T-helper 22 cell (primary cell): ENCODE measurements at places on chromosomes 12 and 14.

GRCh38 chr12:111792155-111792855, 25.6 kb downstream of the ALDH2 start:
- DNase-seq = no peak

GRCh38 chr14:100636559-100636958, 49.3 kb upstream of the BEGAIN start:
- DNase-seq = no peak

DNA sequence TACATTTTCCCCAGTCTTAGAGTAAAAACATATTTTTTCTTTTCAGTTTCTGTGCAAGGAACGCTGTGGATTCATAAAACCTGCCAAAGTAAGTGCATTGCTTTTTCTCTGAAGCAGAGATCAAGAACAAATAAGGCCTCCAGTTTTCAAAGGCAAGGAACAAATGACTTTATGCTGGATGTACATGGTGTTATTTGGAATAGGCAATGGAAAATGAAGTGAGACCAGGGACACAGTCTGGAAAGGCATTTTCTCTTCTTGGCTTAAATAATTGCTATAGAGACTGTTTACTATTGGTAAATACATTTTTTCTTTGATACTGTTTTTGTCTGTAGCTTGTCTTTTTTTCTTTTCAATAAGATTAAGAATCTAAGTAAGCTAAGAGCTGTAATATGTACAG, 725.9 kb upstream of the MDGA2 start:
- no peak for DNase-seq

GRCh38 chr12:119082496-119082895, 96.2 kb upstream of the HSPB8 start:
- no peak for DNase-seq

GRCh38 chr12:12214635-12215131, 52.2 kb downstream of the LRP6 start:
- no peak for DNase-seq

DNA sequence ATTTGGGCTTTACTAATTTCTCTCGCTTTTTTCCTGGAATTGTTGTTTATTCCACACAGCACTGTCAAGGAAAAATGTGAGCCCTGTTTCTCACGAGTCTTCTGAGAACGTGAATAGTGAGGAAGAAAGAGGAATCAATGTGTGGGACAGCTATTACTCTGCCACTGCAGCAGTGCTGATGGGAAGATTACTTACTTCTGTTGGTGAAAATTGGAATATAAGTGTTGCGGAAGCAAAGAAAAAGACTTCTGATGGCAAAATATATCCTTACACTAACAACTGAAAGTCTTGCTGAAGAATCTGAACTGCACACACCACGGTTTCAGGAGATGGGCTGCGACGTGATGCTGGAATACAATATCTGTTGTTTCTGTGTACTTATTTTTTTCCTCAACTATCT, 884.2 kb downstream of the AACS start:
- DNase-seq = no peak
